ENCODE measurements at places on chromosomes 12 and 14.

- no peak for DNase-seq
Measured at GRCh38 chr12:57837864-57838562, 8.5 kb downstream of the CTDSP2 start.

DNA sequence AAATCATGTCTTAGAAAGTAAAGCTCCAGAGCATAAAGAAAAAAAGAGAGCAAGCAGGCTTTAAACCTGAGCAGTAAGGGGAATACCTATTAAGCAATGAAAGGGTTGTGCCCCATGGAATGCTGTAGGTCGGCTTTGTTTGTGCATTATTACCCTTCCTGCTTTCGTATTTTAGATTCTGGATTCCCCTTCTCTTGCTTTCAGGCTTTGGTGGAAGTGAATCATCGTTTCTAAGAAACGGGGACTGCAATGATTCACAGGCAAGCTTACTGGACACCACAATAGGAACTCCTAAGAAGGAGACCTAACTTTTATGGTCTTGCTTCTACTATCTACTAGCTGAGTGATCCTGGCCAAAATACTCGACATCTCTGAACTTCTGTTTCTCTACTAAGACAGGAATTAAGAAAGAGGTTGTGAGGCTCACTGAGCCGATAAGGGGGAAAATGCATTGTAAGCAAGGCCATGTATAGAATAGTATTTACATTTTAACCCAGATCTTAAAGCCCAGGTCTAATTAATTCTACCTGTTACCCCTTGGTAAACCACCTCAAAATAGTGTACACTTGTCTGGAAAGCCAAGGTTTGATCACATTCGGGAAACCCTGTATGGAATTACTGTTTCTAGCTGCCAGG is 1.2 kb upstream of the BMAL2 start:
- no peak for DNase-seq

DNA sequence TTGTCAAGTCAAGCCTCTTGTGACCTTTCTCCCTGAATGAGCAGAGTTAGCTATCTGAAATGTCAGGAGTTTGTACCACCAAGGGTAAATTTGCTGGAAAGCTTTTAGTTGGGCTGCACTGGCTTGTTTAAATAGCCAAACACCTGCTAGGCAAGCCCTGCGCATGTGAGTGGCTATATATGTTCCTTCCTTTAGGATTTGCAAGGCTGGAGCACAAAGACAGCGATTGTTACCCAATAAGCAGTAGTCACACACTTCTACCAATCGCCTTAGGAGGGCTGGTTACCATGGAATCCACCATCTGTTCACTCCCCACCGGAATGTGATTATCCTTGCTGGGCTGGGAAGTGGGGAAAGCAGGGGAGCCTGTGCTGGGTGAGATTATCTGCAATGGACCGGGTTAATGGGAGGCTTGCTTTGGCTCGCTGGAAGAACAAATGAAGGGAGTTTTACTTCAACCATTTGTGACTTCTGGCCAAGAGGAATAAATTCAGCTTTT is 102.5 kb downstream of the FGD4 start:
- DNase-seq = peak; percentile 100

DNA sequence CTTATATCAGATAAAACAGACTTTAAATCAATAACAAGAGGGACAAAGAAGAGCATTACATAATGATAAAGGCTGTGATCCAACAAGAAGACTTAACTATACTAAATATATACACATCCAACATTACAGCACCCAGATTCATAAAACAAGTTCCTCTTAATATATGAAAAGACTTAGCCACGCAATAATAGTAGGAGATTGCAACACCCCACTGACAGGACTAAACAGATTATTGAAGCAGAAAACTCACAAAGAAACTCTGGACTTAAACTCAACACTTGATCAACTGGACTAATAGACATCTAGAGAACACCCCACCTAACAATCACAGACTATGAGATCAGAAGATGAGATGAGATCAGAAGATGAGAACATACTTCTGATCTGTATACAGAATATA is 5.7 kb upstream of the CLEC14A start:
- no peak for DNase-seq

DNA sequence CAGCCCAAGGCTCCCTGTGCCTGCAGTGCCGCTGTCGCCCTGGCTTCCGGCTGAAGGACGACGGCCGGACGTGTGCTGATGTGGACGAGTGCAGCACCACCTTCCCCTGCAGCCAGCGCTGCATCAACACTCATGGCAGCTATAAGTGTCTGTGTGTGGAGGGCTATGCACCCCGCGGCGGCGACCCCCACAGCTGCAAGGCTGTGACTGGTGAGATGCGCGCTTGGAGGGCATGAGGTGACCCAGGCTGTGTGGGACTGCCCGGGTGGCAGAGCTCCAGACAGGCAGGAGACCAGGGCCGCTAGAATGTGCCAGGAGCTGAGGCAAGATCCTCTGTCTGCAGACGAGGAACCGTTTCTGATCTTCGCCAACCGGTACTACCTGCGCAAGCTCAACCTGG is 19.6 kb upstream of the NXPH4 start:
- no peak for DNase-seq

DNA sequence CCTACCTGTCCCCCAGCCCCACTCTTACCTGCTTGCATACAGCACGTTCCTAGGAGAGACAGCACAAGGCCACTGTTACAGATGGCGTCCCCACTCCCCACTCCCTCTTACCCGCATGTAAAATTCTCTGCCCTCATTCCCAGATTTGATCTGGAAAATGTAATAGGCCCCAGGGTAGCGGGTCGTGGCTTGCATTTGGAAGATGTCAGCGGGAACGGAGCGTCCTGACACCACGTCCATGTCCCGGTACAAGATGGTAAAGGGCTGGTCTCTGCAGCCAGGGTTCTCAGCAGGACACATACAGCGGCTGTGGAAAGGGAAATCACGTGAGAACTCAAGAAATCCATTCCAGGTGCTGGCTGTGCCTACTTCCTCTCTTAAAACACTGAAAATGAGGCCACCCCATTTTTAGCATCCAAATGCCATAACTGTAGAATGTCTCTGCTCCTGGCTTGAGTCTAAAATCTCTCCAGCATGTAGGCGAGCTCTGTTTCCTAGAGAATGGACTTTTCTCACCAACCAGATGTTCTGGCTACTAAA is 10.1 kb upstream of the TC2N start:
- no peak for DNase-seq

DNA sequence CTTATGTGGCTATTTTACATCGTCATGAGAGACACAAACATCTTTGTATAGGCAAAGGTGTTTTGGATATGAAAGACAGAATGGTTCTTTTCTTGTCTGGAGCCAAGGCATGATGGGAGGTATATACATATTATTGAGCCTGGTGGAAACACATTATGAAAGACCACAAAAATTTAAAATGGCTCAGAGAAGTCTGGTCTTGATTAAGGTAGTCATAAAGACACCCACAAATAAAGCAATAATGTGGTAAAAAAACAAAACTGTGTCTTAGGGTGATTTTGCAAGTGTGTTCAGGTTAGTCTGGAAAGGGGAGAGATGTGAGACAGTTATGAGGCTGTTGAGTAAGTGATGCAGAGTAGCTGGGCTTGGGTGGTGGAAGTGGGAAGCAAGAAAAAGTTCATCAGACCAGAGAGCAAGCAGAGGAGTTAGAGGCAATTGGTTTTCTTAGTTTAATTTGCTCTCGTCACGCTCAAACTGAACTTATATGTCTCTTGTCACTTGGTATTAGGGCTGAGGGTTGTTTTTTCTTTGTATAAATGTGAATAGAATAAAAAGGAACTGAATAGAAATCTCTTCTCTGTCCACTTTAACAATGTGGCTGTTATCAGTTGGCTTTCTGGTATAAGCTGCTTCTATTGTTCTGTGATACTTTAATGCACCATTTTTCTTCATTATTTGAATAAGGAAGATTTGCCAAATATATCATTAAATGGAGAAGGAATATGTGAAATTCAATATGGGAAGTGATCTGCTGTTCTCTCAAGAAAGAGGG is 115.0 kb downstream of the AKAP6 start:
- no peak for DNase-seq

DNA sequence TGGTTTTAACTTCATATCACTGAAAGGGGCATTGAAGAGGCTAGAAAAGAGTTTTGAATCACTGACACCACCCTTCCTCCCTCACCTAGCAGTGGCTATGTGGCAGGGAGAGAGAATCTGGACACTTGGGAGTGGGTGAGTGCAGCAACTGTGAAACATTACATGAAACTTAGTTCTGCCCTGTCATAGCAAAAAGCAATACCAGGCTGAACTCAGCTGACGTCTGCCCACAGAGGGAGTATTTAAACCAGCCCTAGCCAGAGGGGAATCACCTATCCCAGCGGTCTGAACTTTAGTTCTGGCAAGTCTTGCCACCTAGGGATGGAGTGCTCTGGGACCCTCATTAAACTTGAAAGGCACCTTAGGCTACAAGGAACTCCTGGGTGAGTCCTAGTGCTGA is 20.7 kb upstream of the UNC79 start:
- DNase-seq = no peak

DNA sequence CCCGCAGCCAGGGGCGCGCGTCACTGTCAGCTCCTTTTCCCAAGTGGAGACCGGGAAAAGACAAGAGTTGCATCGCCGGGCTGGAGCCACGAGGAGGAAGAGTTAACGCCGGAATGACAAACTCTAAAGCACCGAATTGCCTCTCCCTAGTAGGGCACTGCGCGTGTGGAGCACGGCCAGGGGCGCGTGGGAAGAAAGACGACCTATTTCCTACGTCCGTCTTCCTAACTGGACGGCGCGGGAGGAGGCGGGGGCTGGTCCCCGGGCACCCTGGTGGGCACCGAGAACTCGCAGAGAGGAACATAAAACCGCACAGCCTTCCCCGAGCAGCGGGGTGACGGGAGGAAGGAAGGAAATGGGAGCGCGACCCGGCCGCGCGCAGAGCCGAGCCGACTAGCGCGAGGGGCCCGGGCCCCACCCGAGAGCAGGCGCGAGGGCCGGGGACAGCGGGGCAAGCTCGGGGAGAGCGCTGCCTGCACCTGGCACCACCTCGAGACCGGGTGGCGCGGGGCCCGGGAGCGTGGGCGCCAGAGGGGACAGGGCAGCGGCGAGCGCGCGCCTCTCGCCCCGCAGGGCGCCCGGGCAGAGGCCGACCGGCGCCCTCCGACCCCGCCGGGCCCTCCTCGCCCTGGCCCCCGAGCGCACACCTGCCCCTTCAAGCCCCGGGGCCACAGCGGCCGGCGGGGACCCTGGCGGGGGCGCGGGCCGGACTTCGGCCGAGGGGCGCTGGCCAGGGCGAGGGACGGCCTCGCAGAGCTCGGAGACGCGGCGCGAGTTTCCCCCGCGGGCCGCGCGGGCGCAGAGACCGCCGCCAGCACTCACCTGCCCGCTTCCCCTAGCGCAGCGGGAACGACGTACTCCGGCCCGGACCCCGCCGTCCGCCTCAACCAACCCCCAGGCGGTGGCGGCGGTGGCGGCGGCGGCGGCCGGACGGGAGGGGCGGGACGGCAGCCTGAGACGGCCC is at the start of gene SETD3:
Gene SETD3, minus strand, starts transcription at position 954 of the 964 bp plus-strand sequence. CDS start 15,054 bp downstream, outside the sequence.
- peak; percentile 30 for DNase-seq

GRCh38 chr12:48413388-48413787 is 59.0 kb upstream of the ANP32D start:
- DNase-seq = no peak

DNA sequence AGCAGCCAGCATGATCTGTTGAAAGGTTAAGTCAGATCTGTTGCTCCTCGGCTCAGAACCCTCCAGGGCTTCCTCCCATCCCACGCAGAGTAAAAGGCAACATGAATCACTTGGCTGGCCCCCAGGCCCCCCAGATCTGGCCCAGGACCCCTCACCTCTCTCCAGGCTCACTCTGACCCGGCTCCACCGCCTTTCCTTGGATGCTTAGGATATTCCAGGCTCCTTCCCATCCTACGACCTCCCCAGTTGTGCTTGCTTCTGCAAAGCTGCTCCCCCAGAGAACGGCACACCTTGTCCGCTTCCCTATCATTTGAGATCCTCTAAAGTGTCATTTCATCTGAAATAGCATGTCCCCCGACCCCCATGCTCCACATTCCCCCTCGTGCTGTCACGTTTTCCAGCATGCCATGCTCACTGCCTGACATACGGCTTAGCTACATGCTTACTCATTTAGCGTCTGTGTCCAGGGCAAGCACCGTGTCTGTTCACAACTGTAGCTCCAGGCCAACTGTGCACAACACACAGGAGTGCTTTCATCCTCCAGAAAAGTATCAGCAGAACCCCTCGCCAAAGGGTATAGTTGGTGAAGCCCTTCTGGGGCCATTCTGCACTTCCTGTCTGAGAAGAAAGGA is 33.6 kb upstream of the BDKRB2 start:
- DNase-seq = no peak

DNA sequence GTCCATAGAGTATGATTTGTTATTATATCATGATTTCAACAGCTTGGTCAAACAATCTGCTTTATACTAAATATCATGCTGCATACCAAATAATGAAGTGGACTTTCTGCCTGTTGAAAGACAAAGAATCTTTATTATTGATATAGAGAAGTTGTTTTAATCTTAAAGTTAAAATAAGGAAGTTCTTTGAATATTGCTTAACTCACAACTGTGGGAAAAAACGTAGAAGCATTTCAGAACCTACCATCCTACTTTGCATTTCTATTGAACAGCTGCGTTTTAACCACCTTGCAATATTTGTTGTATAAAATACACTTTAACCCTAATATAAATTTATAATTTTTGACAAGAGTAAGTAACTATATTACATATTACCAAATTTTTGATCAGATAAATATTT is 22.9 kb upstream of the ARL1 start:
- DNase-seq = no peak
